ENCODE measurements at places on chromosomes 1 and 21.

GRCh38 chr1:203584035-203584434 lies 42.6 kb upstream of the ATP2B4 start:
- DNase-seq, result no peak

GRCh38 chr21:40054403-40054802 lies 187.2 kb downstream of the PCP4 start:
- DNase-seq, result no peak

DNA sequence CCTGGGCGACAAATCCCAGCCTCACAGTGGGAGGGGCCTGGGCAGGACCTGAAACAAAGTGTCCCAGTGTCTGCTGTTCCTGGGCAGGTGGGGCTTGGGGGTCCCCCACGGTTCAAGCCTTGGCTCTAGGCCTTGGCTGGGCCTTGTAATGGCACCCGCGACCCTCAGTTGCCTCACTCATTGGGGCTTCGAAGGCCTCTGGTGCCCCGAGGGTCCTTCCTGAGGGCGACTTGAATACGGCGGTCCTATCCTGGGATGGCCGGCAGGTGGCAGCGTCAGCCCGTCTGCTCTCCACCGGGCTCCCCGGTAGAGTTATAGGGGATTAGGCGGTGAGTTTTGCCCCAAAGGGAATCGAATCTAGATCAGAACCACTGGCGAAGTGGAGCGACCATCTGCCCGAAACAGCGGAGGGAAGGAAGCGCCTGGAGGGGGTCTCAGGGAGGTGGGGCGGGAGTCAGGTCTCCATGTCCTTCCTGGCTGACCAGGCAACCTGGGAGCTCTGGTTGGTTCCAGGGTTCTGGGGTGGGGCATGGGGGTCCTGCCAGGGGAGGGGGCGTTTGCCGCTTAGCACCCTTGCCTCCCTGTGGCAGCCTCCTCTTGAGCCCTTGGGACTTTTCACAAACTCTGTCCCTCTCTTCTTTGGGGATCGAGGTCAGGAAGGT lies 2.1 kb upstream of the PEX10 start:
- DNase-seq, result peak; percentile 71

GRCh38 chr1:154430903-154431302 lies 25.8 kb downstream of the IL6R start:
- no peak for DNase-seq

DNA sequence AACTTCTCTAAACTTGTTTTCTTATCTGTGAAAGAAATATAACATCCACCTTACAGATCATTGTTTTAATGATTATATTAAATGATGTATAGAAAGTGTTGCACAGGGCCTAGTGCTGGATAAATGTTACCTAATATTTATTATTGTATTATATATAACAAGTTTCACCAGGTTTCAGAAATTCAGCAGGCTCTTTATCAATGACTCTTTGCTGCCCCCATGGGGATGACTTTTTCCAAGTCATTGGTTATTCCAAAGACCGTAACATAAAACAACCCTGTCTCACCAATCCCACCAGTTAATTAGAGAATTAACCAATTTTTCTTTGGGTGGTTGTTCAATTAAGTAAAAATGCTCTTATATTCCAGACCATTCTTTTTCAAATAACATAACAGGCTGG lies 7.3 kb upstream of the DEDD start:
- no peak for DNase-seq

GRCh38 chr1:91730801-91731732 lies 154.9 kb downstream of the TGFBR3 start:
- no peak for DNase-seq

- no peak for DNase-seq
Observed at GRCh38 chr1:153799566-153800465, 24.6 kb downstream of the SLC27A3 start.

GRCh38 chr1:114219172-114219868 lies 65.7 kb upstream of the SYT6 start:
- no peak for DNase-seq

All from progenitor cell of endocrine pancreas (in vitro differentiated cells).